ENCODE measurements at places on chromosomes 6 and 20. TPM values are rescaled to one million over a fixed set of nuclear protein-coding genes. Genes with fewer than 3 reads are reported as not detected.

GRCh38 chr6:31791324-31792089 lies 4.0 kb downstream of the VARS1 start:
- no peak for DNase-seq

Gene THBS2
- total RNA-seq, result 2.6 TPM

- no peak for DNase-seq
These were observed 961.7 kb downstream of the KIF16B start for GRCh38 chr20:15611541-15611940.

- DNase-seq, result no peak
These were observed 55.6 kb downstream of the SENP6 start for GRCh38 chr6:75657327-75657726.

DNA sequence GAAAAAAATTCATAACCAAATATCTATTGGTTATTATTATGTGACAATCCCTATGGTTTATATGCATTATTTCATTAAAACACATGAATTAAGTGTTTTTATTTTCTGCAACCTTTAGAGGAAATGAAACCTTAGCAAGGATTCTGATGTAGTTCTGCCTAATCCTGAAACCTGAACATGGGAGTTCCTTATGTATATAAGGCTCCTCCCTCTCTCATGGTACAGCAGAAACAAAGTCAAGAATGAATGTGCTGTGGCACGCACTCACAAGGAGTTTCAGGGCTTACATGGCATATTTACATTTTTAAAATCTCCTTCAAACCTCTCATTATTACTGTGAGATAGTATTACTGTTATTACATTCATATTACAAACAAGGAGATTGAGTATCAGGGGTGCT lies 426.4 kb upstream of the CITED2 start:
- no peak for DNase-seq

- no peak for DNase-seq
These were observed 35.8 kb downstream of the RIPOR2 start for GRCh38 chr6:24899997-24900325.

Gene SNRNP48
- 10.6 TPM for total RNA-seq

- peak; percentile 92 for DNase-seq
These were observed 147.6 kb upstream of the TMEM170B start for GRCh38 chr6:11389977-11390376.

DNA sequence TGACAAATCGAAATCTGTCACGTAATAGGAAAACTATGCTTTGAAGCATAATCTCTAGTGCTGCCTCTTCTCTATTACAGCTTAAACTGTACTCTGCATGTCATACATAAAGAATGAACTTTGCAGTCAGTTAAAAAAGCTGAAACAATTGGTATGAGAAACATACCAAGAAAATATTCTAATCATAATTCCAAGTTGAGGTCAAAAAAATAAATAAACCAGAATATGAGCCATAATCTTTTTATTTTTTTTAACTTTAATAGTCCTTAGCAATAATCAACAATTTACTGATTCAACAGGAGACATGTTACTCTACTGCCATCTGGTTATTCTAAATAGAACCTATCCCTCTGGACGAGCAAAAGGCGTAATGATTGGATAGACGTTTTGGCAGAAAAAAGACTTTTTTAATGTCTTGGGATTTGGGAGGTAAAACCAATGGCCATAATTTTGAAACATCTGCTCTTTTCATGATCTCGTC lies 224.4 kb upstream of the FLRT3 start:
- no peak for DNase-seq

Gene CLIC5
- 0.05 TPM for total RNA-seq

Gene MYL9
- total RNA-seq, result 91.8 TPM

- no peak for DNase-seq
These were observed 991 bp downstream of the UQCC2 start for GRCh38 chr6:33710296-33711121.

Gene SRMS
- total RNA-seq, result not detected

DNA sequence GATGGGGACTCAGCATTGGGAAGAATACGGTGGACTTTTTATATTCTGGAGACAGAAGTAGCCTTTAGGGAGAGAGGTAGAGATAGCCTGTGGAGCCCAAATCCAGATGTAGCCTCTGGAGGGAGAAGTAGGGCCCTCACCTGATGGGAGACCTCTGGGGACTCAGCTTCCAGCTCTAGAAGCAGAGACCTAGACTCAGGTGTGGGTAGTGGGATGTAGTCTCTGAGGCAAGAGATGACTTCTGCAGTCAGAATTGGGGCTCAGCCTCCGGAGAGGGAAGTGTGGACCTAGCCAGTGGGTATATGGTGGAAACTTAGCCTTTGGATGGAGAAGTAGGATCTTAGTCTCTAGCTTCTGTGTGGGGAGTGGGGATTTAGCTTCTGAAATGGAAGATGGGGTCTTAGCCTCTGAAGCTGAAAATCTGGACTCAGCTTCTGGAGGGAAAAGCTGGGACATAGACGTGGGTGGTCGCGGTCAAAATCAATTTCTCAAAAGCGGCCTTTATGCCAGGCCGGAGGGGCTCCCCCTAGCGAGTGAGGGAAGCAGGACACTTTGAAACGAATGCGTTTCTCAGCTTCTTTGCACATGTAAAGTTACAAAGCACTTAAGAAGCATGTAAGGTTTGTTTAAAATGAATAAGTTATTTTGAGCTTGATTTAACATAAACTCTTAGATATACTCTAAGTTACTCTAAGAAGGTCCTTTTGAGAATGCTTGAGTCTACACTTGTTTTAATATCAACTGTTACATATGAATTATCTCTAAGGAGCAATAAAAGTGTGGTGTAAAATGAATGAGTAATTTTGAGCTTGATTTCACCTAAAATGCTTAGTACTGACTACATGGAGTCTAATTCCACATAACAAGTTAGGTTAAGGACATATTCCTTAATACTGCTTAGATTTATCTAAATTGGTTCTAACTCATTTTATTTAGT lies 12.9 kb upstream of the ZNF343 start:
- no peak for DNase-seq

DNA sequence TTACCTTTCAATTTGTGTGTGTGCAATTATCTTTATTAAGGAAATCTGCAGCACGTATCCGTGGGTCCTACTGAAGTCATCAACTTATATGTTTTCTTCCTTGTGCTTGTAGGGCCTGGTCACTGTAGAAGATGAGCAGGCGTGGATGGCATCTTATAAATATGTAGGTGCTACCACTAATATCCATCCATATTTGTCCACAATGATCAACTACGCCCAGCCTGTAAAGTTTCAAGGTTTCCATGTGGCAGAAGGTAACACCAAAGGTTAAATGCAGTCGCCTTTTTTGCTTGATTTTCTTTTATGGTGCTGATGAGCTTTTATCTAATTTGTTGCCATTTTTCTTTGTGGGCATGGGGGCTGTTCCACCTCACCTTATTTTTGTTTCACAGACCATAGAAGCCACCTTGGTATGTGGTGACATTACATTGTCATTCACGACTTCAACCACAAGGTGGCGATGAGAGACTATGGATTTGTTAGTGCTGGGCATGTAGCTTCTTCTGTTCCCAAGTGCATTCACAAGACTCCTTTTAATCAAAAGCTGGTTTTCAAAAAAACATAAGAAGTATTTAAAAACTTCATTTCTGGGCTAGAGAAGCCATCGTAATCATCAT lies 106.5 kb upstream of the LAMP5 start:
- DNase-seq, result peak; percentile 61

DNA sequence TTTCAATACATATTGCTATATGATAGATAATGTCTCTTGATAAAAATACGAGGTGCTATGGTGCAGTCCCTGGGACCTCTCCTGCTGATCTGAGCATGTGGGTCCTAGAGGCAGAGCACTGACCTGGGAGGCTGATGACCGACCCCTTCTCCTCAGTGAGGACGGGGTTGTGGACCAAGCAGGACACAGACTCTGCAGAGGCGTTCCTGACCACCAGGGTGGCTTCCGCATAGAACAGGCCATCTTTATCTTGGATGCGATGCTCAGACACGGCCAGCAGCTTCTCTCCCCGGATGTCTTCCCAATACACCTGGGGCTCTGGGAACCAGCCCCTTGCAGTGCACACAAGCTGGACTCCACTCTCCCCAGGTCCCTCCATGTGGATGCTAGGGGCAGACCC lies 4.2 kb downstream of the BTNL2 start:
- no peak for DNase-seq

DNA sequence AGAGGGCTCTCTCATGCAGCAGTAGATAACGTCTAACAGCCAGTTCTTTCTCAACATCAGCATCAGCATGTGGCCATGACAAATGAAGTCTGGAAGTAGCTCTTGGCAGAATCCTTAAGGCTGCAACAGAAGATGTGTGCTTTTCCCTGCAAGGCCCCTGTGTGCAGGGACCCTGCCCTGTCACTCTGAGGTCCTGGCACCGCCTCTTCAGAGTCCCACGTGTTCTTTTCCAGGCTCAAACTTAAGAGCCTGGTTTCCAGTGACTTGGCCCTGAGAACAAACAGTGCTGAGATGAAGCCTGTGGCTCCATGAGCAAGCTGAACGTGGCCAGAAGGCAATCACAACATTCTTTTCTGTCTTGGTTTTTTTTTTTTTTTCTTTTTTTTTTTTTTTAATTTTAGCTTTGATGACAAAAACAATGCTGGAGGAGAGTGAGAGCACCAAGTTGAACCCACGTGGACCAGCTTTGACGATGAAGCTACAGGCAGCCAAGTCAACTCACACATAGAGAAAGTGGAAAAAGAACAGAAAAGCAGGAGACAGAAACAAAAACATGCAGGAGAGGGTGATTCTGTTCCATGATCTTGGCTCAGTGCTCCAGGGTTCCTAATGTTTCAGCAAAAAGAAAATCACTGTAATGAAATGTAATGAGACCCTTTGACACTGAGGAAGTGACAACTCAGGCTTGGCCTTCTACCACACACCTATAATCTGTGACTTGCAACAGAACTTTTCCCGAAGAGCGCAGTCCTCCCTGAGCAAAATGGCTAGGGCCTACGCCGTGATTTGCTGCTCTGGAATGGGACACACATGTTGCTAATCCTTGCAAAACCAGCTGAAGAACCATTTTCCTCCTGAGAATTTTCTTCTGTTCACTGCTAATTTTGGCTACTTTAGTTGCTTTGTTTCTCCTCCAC lies 86.1 kb downstream of the FOXC1 start:
- no peak for DNase-seq

DNA sequence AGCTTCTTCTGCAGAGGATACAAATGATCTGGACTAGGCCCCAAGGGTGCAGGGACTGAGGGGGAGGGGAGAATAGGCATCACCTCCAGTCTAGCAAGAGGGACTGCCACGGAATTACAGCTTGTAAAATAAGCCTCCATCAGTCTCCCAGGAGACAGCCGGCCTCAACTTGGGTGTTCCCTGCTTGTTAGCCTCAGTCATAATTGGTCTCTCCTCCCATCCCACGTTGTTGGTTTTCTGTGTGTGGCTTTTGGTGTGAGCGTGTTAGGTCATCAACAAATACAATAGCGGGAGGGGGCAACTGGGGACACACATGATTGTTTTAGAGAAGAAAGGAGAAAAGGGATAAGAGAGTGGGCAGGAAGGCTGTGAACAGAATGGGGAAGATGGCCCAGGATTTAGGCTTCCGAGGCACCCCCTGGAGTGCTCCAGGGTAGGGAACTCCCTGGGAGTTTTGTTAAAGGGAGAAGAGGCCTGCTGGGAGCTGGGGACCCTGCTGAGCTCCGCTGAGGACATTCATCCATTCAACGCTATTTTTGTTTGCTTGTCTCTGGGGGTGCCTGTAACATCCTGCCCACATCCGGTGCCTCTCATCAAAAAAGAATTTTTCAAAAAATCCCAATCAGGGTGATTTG lies 9.2 kb downstream of the FOXA2 start:
- DNase-seq, result no peak

Gene EYS
- total RNA-seq, result not detected

Gene ENPP1
- total RNA-seq, result 1.2 TPM

Gene TRIM15
- total RNA-seq, result not detected

GRCh38 chr6:50831186-50831585 lies 12.5 kb downstream of the TFAP2B start:
- DNase-seq, result no peak
